ENCODE measurements at places on chromosomes 6 and 20. TPM values are rescaled to one million over a fixed set of nuclear protein-coding genes. Genes with fewer than 3 reads are reported as not detected.

The SNAI1 gene
- total RNA-seq: 2.2 TPM

The ADGRB3 gene
- total RNA-seq: not detected

The BPIFB1 gene
- not detected for total RNA-seq

GRCh38 chr6:7445885-7446461 lies 56.4 kb downstream of the RIOK1 start:
- H3K27ac ChIP-seq: no peak overlapping the region
- no peaks in the 10 kb centered on the region for H3K36me3 ChIP-seq
- H3K4me3 ChIP-seq: no peak overlapping the region
- peaks cover 27% of the 10 kb centered on the region for H3K27me3 ChIP-seq

- peaks cover 4% of the 10 kb centered on the region for H3K27me3 ChIP-seq
- H3K4me1 ChIP-seq: peaks cover 8% of the 10 kb centered on the region
- H3K4me3 ChIP-seq: no peak overlapping the region
Measured at GRCh38 chr6:14379568-14379967, 262.0 kb downstream of the CD83 start.

- DNase-seq: no peak
- no peaks in the 10 kb centered on the region for H3K36me3 ChIP-seq
- H3K4me1 ChIP-seq: no peaks in the 10 kb centered on the region
Measured at GRCh38 chr6:56831334-56831733, 123.6 kb upstream of the BEND6 start.

DNA sequence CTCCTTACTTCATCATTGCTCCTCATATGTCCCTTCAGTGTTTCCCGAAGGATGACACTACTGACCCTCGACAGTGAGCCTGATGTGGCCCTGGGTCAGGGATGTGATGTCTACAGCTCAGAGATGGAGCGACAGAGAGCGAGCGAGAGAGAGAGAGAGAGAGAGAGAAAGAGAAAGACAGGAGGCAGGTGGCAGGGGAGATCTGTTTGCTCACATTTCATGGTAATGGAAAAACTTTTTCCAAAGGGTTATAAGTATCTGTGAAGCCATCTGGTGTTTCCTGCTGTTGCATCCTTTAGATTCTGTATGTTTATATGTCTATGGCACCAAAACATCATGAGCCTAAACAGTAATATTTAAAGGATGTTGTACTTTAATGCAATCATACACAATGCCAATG lies 77.2 kb downstream of the PPP1R3G start:
- peaks cover 4% of the 10 kb centered on the region for H3K4me1 ChIP-seq
- H3K27ac ChIP-seq: no peak overlapping the region
- H3K36me3 ChIP-seq: peaks cover 2% of the 10 kb centered on the region
- no peaks in the 10 kb centered on the region for H3K27me3 ChIP-seq
- no peak for DNase-seq
